GM12891 (cell line): ENCODE measurements at places on chromosomes 2 and 18.

DNA sequence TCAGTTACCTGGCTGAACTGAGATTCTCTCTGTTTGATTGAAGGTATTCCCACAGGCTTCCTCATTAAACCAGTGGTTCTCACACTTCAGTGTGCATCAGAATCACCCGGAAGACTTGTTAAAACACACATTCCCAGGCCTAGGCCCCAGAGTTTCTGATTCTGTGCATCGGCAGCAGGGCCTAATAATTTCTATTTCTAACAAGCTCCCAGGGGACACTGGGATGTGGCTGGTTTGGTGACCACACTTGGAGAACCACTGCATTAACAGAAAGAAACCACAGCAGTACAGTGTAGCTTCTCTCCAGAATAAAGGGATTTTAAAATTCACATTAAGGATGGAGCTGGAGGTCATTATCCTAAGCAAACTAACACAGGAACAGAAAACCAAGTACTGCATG lies 6.5 kb downstream of the MRO start:
- DNase-seq, result no peak

DNA sequence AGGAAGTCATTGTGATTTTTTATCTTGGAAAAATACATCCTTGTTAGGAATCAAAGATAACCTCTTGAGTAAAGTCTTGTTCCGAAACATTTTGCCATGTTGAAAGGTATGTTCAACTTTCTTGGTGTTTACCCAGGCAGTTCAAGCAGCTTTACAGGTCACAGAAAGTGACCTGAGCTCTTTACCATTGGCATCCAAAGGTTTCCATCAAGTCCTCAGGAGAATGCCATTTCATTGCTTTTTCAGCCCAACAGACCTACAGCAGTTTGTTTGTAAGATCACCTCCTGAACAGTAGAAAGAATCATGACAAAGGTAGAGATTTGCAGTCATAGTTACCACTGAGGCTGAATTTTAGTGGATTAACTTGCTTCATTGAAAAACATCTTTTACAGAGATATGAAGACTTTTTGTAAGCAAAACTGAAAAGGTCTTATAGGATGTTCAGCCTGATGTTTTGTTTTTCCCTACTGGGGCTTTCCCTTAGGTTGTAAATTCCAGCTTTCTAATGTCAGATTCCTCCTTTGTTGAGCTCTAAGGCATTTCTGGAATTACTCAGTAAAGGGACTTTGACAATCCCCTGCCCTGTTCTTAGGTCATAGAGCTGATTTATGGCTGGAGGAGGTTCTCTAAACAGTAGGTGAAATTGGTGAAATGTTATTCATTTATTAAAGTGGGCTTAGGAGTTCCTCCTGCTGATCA lies 236.8 kb upstream of the RBMS1 start:
- no peak for DNase-seq

- no peak for DNase-seq
These were observed 583.4 kb downstream of the NRXN1 start for GRCh38 chr2:50448556-50448955.

GRCh38 chr2:15472133-15472532 lies 89.0 kb downstream of the NBAS start:
- no peak for DNase-seq

DNA sequence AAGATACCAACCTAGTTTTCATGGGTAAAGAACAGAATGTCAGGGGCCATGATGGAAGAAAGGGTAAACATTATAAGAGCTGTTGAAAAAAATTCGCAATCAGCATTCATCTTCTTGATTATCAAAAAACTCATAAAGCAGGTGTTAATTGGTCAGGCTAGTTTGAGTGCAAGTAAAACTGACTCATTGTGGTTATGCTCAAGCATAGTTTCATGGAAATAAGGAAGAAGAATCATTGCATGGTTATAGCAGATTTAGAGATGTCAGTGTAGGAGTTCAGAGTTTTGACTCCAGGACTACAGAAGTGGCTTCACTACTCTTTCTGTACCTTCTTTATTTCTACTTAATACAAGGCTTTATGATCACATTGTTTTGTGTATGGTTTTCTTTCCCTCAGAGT lies 26.9 kb upstream of the CDH19 start:
- DNase-seq, result no peak

GRCh38 chr2:230738391-230738811 lies 25.8 kb downstream of the CAB39 start:
- no peak for DNase-seq

GRCh38 chr2:223470602-223471001 lies 131.6 kb downstream of the SCG2 start:
- no peak for DNase-seq

- no peak for DNase-seq
These were observed 150.7 kb downstream of the DYSF start for GRCh38 chr2:71603851-71604725.

DNA sequence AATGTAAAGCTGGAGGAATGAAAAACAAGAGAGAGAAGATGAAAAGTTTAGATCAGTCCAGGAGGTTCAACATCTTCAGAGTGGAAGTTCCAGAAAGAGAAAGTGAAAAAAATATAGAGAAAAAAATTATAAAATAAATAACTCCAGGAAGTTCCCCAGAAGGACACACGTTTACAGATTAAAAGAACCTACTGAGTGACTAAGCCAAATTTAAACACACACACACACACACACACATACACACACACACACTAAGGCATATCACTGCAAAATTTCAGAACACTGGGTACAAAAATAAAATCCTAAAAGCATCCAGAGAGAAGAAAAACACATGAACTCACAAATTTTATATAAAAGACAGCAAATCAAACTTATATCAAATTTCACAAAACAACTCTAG lies 85.9 kb upstream of the PMAIP1 start:
- DNase-seq, result no peak

GRCh38 chr18:9743200-9744016 lies 35.3 kb downstream of the RAB31 start:
- no peak for DNase-seq

GRCh38 chr2:61367177-61367576 lies 103.7 kb downstream of the USP34 start:
- DNase-seq, result no peak

DNA sequence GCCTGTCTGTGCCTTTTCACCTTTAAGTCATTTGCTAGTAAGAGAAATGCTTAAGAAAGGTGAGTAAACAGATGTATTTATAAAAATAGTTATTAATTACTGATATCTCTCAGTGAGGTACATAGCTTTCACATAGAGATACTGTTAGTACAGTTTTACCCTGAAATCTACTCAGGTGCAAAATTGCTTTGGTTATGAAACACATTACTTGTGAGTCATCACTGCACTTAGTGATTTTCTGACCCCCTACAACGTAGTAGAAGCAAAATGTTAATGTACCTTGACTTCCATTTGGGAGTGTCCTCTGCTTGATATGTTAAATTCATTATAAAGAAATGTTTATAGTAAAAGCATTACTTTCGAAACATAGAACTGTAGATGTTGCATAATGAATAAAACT lies 6.5 kb downstream of the GLS start:
- DNase-seq, result no peak
